ENCODE measurements at places on chromosomes 16 and 17. TPM values are rescaled to one million over a fixed set of nuclear protein-coding genes. Genes with fewer than 3 reads are reported as not detected.
A peak's percentile ranks its signal among the peaks of the same experiment; 100 is the strongest.

DNA sequence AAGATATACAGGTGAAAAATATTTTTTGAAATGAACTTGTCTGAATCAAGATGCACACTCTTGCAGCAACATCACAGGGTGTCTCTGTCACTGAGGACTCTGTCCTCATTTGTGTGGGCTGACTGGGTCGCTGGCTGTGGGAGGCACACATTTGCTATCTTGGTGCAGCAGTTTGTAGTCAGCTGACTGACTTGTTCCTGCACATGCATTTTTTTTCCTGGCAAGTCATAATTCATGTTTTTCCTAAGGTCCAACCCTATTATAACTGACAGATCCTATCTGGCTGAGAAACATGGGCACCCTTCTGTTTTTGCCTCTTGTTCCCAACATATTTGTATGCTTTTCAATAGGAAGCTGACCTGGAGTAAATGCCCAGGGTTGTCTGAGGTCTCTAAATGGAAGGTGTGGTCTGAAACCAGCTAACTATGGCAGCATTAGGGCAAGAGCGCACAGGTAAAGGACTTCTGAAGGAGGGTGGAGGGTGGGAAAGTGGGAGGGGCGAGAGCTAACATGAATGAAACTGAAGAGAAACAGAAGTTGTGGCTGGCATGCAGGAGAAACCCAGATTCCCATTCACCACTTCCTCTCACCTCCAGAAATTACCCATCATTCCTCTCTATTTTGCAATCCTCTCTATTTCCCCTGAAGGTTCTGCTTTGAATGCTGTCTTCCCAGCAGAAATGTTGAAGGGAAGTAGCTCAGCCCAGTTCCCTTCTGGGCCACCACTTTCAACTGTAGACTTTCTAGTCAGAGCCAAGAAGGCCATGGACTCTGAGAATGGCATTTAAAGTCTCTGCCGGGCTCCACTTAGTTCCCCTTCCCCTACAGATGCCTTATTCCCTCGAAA lies 166.1 kb downstream of the PRKCA start:
- H3K4me3 ChIP-seq: peak overlapping the region; percentile 29
- peaks cover 18% of the 10 kb centered on the region for H3K36me3 ChIP-seq
- DNase-seq: no peak
- H3K27ac ChIP-seq: no peak overlapping the region

- no peaks in the 10 kb centered on the region for H3K4me1 ChIP-seq
- H3K4me3 ChIP-seq: no peak overlapping the region
- H3K27ac ChIP-seq: no peak overlapping the region
Measured at GRCh38 chr16:18018376-18018775, 318.2 kb downstream of the NPIPA8 start.

DNA sequence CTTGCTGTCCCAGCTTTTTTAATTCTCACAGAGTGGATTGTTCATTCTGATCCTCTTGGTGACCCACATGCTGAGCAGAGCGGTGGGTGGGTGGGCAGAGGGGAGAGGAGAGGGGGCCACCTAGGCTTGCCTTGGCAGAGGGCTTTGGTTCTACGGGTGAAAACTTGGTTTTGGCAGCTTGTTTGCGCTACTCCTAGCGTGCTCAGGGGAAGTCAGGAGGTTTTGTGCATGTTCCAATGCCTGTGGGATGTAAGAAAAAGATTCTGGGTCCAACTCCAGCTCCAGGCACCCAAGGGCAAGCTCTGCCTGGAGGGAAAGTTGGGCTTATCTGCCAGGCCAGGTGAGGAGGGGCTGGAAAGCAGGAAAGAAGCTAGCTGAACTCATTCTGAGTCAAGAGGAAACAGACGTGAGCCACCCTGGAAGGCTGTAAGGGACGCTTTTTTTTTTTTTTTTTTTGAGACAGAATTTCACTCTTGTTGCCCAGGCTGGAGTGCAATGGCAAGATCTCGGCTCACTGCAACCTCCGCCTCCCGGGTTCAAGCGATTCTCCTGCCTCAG lies 169.1 kb downstream of the WSCD1 start:
- H3K27me3 ChIP-seq: peaks cover 9% of the 10 kb centered on the region
- no peaks in the 10 kb centered on the region for H3K36me3 ChIP-seq
- no peak for DNase-seq

- no peaks in the 10 kb centered on the region for H3K27me3 ChIP-seq
- H3K27ac ChIP-seq: no peak overlapping the region
- no peak overlapping the region for H3K4me3 ChIP-seq
- no peak for DNase-seq
- H3K4me1 ChIP-seq: no peaks in the 10 kb centered on the region
Measured at GRCh38 chr17:2883544-2884213, 87.4 kb downstream of the RAP1GAP2 start.

DNA sequence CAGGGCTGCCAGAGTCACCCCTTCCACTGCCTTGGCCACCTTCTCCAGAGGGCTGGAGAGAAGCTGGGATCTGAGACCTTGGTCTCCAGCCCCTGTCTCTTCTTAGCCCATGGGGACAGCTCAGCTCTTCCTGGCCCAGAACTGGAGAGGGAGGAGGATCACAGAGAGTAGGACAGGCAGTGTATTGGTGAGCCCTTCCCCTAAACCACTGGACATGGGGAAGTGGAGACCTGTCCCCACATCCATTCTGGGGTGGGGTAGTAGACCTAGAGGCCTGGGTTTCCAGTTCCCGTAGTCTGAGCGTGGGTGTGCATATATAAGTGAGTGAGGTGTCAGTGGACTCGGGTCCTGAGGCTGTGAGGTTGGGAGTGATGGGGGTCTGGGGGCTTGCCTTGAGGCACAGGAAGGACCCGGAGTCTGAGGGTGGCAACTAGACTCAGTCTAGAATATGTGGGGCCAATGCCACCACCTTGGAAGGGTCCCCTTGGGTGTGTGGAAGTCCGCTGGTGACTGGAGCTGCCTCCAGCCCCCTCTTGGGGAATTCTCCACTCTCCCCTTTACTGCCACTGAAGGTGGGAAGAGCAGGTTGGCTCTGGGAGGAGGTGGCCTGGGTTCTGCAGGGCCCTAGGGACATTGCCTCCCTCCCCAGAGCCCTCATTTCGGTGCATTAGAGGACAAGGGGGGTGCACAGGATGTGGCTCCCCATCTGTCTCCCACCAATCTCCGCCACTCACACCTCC lies 19.9 kb downstream of the GJD3 start:
- H3K4me1 ChIP-seq: peaks cover 65% of the 10 kb centered on the region
- H3K27me3 ChIP-seq: no peaks in the 10 kb centered on the region
- DNase-seq: no peak
- peak overlapping the region; percentile 68 for H3K4me3 ChIP-seq
- peaks cover 32% of the 10 kb centered on the region for H3K36me3 ChIP-seq

GRCh38 chr16:50428116-50428515 lies 59.3 kb upstream of the BRD7 start:
- DNase-seq: no peak
- peaks cover 13% of the 10 kb centered on the region for H3K27me3 ChIP-seq
- no peaks in the 10 kb centered on the region for H3K36me3 ChIP-seq
- H3K4me1 ChIP-seq: no peaks in the 10 kb centered on the region

DNA sequence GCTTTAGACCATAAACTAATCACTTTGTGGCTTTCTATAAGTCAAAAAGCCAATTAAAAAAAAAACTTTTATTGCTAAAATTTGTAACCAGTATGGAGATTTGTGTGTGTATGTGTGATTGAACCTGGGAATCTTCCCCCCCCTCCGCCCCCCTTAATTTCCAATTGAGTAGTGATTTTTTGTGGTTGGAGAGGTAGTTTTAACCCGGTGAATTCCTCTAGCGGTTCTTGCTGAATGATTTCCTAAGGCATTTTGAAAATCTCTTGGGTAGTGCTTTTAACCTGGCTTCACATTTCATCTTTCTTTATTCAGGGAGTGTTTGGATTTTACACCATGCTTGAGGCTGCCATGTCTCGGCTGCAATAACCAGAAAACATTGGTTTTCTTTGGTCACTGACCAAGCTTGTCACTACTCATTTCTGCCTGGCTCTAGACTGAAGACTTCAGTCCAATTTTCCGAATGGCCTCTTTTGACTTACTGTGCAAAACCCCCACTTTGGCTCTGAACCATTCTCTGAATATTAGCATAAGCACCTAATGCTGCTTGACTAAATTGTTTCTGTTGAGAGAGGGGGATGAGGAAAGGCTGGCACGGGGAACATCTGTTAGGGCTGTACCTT lies 35.6 kb downstream of the PRKCA start:
- H3K27ac ChIP-seq: no peak overlapping the region
- no peak overlapping the region for H3K4me3 ChIP-seq
- peaks cover 31% of the 10 kb centered on the region for H3K4me1 ChIP-seq

Gene MT1F
- 24.1 TPM for total RNA-seq

Gene TNS4
- 9.7 TPM for total RNA-seq

DNA sequence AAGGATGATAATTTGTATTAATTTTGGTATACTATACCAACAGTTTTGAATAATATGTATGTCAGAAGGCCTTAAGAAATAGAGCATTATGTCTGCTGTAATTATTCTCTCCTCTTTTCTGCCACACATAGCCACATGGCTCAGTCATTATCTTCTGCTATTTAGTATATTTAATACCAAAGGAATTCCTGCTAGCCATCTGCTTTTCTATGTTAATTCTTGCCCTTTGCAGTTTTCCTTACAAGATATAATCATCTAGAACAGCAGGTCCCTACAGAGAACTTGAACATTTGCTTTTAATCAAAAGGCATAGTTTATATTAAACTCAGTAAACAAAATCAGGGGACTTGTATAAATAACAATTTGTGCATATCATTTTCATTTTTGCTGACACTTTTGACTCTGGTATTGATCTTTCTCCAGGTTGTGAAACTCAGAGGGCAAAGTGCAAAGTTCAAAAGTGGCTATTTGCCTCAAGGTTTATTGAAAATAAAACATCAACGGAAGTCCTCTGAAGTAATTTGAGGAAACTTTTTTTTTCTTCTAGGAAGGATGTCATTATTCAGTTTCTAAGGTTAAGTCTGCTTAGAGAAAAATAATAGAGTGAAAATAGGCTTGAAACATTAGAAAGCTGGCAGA lies 702.0 kb downstream of the KCNJ2 start:
- no peaks in the 10 kb centered on the region for H3K4me1 ChIP-seq
- H3K36me3 ChIP-seq: no peaks in the 10 kb centered on the region
- H3K27ac ChIP-seq: no peak overlapping the region
- H3K27me3 ChIP-seq: no peaks in the 10 kb centered on the region

- H3K36me3 ChIP-seq: no peaks in the 10 kb centered on the region
- DNase-seq: no peak
- peaks cover 1% of the 10 kb centered on the region for H3K4me1 ChIP-seq
- H3K4me3 ChIP-seq: no peak overlapping the region
- H3K27me3 ChIP-seq: peaks cover 45% of the 10 kb centered on the region
Measured at GRCh38 chr17:6554871-6555330, 1.5 kb downstream of the PITPNM3 start.

- peak overlapping the region; percentile 93 for H3K4me3 ChIP-seq
- H3K27me3 ChIP-seq: peaks cover 2% of the 10 kb centered on the region
- peaks cover 5% of the 10 kb centered on the region for H3K36me3 ChIP-seq
- H3K4me1 ChIP-seq: peaks cover 34% of the 10 kb centered on the region
- no peak overlapping the region for H3K27ac ChIP-seq
Measured at GRCh38 chr17:66300956-66301355, 1.5 kb upstream of the PRKCA start.

- peaks cover 26% of the 10 kb centered on the region for H3K36me3 ChIP-seq
- H3K27ac ChIP-seq: peak overlapping the region; percentile 99
- DNase-seq: no peak
- H3K4me3 ChIP-seq: peak overlapping the region; percentile 10
Measured at GRCh38 chr17:80878876-80879722, 112.5 kb upstream of the CHMP6 start.

DNA sequence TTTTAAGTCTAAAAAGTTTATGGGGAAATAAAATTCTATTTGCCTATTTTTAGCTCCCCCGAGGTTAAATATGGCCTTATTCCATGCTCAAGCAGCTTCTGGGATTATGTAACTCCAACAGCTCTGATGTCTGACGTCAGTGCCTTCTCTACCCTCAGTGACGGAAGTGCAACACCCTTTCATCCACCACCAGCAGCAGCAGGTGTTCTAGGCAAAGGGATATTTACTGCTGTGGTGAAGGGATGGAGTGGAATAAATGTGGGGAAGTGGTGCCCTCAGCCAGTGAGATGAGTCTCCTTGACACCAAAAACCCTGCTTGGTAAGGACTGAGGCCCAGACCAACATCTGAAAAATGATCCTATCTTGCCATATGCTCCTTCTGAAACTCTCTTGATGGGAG lies 247.4 kb downstream of the SHISA9 start:
- H3K27ac ChIP-seq: no peak overlapping the region
- H3K36me3 ChIP-seq: no peaks in the 10 kb centered on the region
- H3K27me3 ChIP-seq: no peaks in the 10 kb centered on the region

GRCh38 chr16:2712546-2712945 lies 7.5 kb downstream of the PRSS27 start:
- peaks cover 3% of the 10 kb centered on the region for H3K36me3 ChIP-seq
- no peaks in the 10 kb centered on the region for H3K27me3 ChIP-seq
- H3K4me3 ChIP-seq: no peak overlapping the region
- H3K4me1 ChIP-seq: peaks cover 11% of the 10 kb centered on the region
- H3K27ac ChIP-seq: no peak overlapping the region

- no peaks in the 10 kb centered on the region for H3K36me3 ChIP-seq
Measured at GRCh38 chr16:11392041-11392581, 46.9 kb downstream of the RMI2 start.

DNA sequence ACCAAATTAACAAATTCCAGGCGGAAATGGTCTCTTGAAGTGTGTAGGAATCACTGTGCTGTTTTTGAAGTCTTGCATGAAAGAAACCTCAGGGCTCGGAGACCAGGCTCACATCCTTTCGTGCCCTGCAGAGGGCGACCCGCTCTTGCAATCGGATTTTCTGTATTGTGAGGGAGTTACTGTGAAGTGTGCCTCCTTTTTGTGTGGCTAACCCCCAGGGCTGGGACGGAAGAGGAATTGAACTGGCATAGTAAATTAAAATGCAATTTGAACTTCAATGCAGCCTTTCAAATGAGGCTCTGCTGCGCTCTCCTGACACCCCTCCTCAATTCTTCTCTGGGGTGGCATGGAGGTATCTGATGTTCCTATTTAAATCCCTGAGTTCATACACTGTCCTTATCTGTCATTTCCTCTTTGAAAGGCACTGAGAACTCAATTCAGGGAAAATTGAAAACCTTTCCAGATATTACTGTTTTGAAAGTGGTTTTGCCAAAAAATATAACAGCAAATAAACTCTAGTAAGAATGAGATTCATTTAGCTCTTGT lies 51.5 kb upstream of the MGAT5B start:
- H3K36me3 ChIP-seq: no peaks in the 10 kb centered on the region
- H3K4me1 ChIP-seq: peaks cover 7% of the 10 kb centered on the region
- H3K27ac ChIP-seq: peak overlapping the region; percentile 9

Gene NPIPA8
- 16.0 TPM for total RNA-seq

GRCh38 chr16:4523686-4524085 lies 14.9 kb downstream of the CDIP1 start:
- H3K36me3 ChIP-seq: peaks cover 11% of the 10 kb centered on the region
- no peak overlapping the region for H3K4me3 ChIP-seq
- DNase-seq: no peak
- H3K27ac ChIP-seq: no peak overlapping the region

DNA sequence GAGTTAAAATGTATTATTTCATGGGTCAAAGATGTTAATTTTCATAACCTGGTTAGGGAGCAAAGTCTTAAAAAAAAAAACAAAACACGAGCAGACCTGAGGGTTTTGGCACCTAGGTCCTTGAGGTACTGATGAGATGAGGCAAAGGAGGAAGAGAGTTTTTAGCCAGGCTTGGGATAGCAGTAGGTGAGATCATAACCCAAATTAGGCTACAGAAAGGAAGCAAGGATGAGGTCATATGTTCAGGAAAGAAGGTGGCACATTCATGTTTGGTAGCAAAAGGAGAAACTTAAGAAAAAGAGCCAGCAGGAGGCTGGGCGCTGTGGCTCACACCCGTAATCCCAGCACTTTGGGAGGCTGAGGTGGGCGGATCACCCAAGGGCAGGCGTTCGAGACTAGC lies 2.8 kb downstream of the ATXN1L start:
- no peak overlapping the region for H3K4me3 ChIP-seq
- no peak for DNase-seq
- H3K36me3 ChIP-seq: peaks cover 22% of the 10 kb centered on the region
- H3K27me3 ChIP-seq: no peaks in the 10 kb centered on the region
